ENCODE measurements at places on chromosomes 11 and 22.

GRCh38 chr11:117475716-117476530, 148.3 kb downstream of the CEP164 start:
- DNase-seq = no peak

DNA sequence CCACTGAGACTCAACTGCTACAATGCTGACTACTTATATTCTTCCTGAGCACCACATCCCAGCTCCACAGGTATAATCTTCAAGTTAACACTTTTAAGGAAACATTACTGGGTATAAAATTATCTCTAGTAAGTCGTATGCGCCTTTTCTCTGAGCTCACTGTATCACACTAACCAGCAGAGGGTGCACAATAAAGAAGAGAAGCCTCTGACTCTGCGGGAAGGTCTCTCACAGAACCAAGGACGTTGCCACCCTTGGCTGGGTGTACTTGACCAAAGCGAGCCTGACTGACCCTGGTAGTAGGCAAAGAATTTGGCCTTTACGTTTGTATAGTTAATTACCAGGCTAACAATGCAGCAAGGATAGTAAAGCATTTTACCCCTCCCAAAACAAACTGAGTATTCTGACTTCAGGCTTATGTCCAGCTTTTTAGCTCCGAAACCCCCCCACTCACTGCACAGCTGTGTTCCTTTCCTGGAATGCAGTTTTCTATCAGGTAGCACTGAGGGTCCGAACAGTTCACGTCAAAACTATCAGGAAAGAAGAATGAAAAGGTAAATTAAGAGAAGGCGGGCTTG, at the start of gene BTBD18:
BTBD18 (minus strand) TSS at position 144 of the 578 bp plus-strand sequence. CDS start 631 bp downstream, outside the sequence.
- DNase-seq = peak; percentile 31

- DNase-seq = no peak
Observed at GRCh38 chr11:22371160-22371559, 33.0 kb downstream of the SLC17A6 start.

GRCh38 chr22:49760630-49761571, 66.8 kb downstream of the BRD1 start:
- no peak for DNase-seq

- no peak for DNase-seq
Observed at GRCh38 chr11:14519597-14519916, 629 bp downstream of the PSMA1 start.

- DNase-seq = no peak
Observed at GRCh38 chr11:14611939-14612338, 31.7 kb upstream of the PDE3B start.

DNA sequence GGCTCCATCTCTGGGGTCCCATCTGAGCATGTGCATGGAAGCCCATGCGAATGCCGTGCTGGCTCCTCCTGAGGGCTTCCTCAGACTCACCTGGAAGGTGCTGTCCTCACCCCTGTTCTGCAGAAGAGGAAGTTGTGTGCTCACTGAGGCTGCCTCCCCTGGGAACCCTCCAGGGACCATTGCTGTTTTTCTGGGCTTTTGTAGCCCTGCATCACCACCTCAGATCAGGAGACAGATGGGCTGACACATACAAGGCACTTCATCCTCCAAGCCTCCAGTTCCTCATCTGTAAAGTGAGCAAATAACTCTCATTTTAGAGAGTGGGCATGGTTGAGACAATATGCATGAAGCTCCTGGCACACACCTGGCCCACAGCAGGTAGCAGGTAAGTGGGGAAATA, 12.1 kb upstream of the LRRC32 start:
- no peak for DNase-seq

DNA sequence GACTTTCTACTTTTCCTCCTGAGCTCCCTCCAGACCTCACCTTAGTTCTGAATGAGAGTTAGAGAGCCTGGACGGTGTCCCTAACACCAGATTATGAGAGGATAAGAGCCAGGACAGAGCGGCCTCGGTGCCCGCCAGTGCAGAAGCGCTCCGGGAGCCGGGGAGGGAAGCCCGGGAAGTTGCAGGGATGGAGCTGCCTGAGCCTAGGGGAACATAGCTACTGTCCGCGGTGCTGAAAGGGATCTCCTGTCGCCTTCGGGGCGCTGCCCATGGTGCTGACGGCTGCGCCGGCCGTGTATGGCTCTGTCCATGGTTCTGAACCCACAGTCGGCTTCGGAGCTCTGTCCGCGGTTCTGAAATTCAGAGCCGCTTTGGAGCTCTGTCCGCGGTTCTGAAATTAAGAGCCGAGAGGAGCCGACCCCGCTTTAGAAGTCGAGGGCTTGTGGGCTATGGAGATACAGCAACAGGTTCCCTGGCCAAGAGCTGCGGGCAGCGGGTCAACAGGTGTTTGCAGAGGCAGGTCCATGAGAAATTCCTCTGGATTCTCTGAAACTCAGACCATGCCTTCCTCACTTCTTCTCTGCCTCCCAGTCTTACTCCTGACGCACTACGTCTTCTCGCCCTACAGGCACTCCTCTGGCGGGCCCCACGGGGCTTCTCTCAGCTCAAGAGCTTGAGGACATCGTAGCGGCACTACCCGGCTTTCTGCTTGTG, 814 bp downstream of the NPAS4 start:
- DNase-seq = no peak

DNA sequence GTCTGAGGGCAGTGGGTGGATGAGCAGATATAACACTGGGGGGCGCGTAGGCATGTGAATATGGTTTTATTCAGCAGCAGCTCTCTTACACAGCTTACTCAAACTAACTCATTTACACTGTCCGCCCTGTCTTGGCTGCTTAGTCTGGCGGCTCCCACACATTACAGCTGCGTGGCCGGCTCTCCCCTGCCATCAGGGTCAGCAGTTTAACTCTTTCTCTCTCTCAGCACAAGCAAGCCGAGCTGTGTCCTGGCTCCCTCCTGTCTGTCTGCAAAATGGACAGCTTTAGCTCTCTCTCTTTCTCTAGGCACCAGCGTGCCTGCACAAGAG, 1310.1 kb upstream of the RAG2 start:
- no peak for DNase-seq

DNA sequence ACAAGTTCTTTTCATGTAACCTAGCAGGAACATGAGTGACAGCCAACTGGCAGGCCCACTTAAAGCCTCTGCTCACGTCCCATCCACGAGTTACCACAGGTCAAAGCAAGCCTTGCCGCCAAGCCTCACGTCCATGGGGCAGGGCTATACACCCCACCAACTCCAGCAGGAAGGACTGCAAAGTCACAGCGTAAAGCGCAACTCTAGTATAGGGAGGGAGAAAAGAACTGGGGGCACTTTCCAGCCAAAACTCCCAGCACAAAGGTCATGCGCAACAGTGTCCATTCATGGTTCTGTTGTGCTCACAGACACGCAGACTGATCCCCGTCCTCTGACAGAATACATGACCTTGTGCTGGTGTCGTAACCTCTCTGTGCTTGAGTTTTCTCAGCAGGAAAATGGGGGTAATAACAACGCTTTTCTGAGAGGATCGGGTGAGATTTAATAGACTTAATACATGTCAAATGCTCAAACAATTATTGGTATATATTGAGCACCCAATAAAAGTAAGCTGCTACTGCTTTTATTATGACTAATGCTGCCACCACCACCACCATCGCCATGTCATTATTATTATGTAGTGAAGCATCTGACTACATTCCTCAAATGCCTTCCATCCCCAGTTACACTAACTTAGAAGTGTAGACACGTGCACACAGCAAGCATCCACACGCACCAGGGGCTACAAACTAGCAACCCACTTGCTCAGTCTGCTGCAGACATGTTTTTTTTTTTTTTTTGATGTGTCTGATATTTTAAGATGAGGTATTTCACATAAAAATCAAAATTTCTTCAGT, 104.4 kb upstream of the PARVA start:
- DNase-seq = no peak

- no peak for DNase-seq
Observed at GRCh38 chr11:48018528-48019216, 38.3 kb downstream of the PTPRJ start.

GRCh38 chr11:626475-627307, at the start of gene SCT:
SCT (minus strand) TSS chr11:627181; CDS start chr11:627143, 38 bp downstream.
- DNase-seq = no peak

DNA sequence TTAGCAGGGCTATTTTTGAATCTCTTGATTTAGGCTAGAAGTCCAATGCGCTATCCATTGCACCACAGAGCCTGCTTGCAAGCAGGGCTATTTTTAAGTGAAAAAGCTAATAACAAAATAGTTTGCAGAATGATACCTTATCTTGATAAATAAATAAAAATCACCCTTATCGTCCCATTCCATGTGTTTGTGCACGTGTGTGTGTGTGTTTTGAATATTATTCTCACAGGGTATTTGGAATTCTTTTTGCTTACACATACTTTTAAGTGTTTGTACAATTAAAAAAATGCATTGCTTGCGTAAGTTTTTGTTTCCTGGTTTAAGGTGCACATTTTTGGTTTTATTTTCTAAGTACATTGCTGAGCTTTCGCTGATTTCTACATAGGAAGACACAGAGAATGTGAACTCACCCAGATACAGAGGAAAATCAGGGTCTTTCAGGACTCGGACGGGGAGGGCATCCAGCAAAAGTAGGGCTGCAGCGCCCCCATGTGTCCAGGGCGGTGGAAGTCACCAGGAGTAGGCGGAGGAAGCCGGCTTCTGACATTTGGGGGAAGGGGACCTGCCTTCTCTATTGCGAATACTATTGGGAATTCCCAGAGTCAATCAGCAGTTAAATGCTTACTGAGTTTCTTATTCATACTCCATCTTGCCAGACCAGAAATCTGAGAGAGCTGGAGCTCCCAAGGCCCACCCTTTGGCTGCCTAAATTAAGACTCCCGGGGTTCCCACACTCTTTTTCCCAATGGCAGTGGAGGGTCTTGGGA, 27.3 kb downstream of the SLC1A2 start:
- peak; percentile 78 for DNase-seq

DNA sequence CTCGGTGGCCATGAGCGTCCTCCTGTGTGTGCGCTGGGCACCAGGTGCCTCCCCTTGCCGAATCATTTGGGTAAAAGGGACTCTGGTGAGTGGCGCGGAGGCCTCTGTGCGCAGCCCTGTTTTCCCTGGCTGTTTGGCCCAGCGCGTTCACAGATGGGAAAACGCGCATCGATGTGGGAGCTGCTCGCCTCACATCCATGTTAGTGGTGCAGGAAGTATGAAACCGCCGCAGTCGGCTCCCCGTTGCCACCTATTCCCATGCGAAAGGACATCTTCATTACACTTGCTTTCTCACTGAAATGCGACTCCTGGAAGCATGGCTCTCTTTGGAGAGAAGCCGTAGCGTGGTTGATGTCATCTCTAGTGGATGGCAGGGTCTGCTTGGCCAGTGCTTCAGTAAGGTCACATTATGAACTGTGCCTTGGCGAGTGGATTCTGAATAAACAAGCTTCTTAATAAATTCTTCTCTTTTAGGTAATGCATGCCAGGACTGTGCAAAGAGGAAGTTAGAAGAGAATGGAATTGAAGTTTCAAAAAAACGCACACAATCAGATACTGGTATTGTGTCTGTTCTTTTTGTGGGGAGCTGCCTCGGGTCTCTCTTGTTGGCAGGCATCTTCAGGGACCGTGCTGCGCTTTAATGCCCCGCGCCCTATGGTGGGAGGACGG, 26.3 kb downstream of the FAM118A start:
- DNase-seq = no peak

- DNase-seq = no peak
Observed at GRCh38 chr11:66136752-66137123, 66.7 kb downstream of the PACS1 start.

DNA sequence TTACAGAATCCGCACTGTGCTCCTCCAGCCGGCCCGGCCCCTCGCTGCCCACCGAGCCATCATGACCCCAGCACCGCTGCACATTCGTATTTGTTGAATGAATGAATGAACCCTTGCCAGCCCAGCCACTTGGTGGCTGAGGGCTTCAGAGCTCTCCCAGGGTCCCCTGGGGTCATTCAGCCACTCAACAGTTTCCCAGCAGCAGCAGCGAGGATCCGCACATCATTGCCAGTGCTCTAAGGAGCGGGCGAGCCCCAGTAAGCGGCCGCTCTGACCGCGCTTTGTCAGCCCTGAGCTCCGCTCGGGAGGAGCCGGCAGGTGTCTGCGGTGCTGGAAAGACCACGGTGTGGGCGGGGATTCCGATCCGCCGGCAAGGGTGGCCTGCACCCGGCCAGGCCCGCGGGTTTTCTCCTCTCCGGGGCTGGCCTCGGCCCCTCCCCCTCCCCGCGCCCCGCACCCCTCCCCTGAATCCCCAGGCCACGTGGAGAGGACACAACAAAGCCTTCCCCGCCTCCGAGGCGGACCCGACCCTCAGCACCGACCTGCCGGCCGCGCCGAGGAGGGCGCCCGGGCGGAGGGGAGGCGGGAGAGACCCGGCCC, 563 bp downstream of the BID start:
- peak; percentile 60 for DNase-seq

DNA sequence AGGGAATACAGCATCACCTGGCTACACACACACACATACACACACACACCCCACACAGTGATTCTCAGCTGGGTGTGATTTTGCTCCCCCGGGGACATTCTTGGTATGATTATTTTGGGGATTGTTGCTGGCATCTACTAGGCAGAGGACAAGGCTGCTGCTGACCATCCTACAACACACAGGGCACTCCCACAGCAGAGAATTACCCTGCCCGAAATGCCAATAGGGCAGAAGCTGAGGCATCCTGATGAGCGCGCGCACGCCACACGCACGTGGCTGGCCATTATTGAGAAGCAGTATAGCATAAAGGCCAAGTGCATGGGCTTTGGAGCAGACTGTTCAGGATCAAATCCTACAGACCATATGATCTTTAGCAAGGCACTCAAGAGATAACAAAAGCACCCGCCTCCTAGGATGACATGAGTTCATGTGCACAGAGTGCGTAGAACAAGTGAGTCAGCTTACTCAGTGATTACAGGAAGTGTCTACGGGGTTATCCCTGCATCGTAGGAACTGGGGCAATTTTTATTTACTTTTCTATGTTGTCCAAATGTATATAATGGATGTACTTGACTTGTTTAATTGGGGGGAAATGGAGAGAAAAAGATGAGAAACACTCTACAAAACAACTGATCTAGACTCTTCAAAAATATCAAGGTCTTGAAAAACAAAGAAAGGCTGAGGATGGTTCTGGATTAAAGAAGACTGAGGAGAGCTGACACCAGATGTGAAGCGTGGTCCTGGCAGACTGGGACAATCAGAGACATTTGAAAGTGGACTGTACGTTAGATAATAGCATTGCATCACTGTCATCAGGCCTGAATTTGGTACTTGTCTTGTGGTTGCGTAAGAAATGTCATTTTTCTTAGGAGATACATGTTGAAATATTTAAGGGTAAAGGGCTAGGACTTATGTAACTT, 7.2 kb upstream of the EHD1 start:
- no peak for DNase-seq

DNA sequence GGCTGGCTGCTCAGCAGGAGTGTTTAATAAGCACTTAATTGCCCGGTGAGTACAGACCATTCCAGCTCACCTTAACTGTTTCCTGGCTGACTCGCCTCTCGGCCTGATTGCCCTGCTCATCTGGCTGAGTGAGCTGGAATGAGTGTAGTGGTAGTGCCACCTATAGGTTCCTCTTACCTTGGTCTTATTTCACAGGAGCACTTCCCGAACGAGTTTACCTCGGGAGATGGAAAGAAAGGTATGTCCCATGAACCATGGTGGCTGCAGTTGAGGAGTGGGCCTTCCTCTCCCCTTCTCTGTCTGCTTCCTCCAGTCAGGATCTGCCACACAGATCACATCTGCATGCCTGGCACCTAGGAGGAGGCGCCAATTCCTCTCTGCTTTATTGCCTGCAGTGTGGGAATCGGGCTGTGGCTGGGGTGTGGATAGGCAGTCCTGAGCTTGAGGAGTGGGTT, 26.7 kb downstream of the UPB1 start:
- peak; percentile 89 for DNase-seq

- DNase-seq = peak; percentile 43
Observed at GRCh38 chr11:124085997-124086846, 29.0 kb upstream of the VWA5A start.

GRCh38 chr11:57391539-57391938, 1.1 kb upstream of the PRG2 start:
- DNase-seq = no peak
